Effector memory CD8-positive, alpha-beta T cell (primary cell): ENCODE measurements at places on chromosomes 16 and 17.

DNA sequence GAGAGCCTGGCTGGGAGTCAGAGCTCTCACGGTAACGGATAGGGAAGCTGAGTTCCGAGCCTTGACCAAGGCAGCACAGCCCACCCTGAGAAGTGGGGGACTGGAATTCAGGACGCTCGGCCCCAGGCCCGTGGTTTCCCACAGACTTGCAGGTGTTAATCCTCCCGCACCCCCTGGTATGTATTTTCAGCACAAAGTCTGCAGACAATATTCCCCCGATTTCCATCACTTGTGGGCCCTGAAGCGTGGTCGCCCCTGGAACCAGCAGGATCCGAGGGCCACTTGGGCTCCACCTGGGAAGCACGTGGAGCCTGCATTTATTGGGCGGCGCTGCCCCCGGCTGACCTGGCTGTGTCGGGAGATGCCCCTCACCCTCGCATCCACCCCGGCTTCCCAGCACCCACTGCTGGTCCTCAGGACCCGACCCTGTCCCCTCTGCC, 60.2 kb downstream of the WSB1 start:
- peaks cover 15% of the 10 kb centered on the region for H3K4me1 ChIP-seq
- no peak for DNase-seq
- peaks cover 5% of the 10 kb centered on the region for H3K36me3 ChIP-seq
- peak overlapping the region; percentile 96 for H3K27ac ChIP-seq
- no peaks in the 10 kb centered on the region for H3K27me3 ChIP-seq
- peak overlapping the region; percentile 69 for H3K4me3 ChIP-seq

- H3K27me3 ChIP-seq: no peaks in the 10 kb centered on the region
- no peaks in the 10 kb centered on the region for H3K4me1 ChIP-seq
- H3K27ac ChIP-seq: no peak overlapping the region
- H3K4me3 ChIP-seq: no peak overlapping the region
Observed at GRCh38 chr17:56987283-56987834, 9.4 kb downstream of the SCPEP1 start.

- peak overlapping the region; percentile 94 for H3K27ac ChIP-seq
- H3K36me3 ChIP-seq: peaks cover 69% of the 10 kb centered on the region
- peak; percentile 30 for DNase-seq
- H3K4me1 ChIP-seq: peaks cover 47% of the 10 kb centered on the region
Observed at GRCh38 chr17:80892900-80893603, 98.6 kb upstream of the CHMP6 start.

DNA sequence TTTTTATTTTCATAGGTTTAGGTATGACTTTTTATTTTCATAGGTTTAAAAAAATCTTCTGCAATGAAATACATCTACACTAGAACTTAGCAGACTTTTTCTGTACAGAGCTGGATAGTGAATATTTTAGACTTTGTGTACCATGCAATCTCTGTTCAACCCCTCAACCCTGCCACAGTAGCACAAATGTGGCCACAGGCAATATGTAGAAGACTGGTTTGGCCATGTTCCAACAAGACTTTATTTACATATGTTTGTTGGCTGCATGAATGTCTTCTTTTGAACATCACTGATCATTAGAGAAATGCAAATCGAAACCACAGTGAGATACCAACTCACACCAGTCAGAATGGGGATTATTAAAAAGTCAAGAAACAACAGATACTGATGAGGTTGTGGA, 229.2 kb downstream of the SHISA9 start:
- H3K36me3 ChIP-seq: no peaks in the 10 kb centered on the region
- no peaks in the 10 kb centered on the region for H3K27me3 ChIP-seq
- no peak overlapping the region for H3K4me3 ChIP-seq
- DNase-seq: no peak

GRCh38 chr16:66562986-66563385, 3.3 kb upstream of the CMTM1 start:
- H3K27ac ChIP-seq: peak overlapping the region; percentile 71
- H3K4me3 ChIP-seq: peak overlapping the region; percentile 41
- DNase-seq: no peak
- no peaks in the 10 kb centered on the region for H3K27me3 ChIP-seq

- peaks cover 21% of the 10 kb centered on the region for H3K36me3 ChIP-seq
- no peak overlapping the region for H3K4me3 ChIP-seq
- no peak overlapping the region for H3K27ac ChIP-seq
- no peaks in the 10 kb centered on the region for H3K27me3 ChIP-seq
- H3K4me1 ChIP-seq: peaks cover 9% of the 10 kb centered on the region
Observed at GRCh38 chr16:11030990-11031510, 86.7 kb downstream of the CLEC16A start.

- peaks cover 7% of the 10 kb centered on the region for H3K4me1 ChIP-seq
- H3K36me3 ChIP-seq: no peaks in the 10 kb centered on the region
- H3K27me3 ChIP-seq: peaks cover 53% of the 10 kb centered on the region
- peak; percentile 52 for DNase-seq
Observed at GRCh38 chr17:38667099-38667786, 7.5 kb downstream of the EPOP start.

DNA sequence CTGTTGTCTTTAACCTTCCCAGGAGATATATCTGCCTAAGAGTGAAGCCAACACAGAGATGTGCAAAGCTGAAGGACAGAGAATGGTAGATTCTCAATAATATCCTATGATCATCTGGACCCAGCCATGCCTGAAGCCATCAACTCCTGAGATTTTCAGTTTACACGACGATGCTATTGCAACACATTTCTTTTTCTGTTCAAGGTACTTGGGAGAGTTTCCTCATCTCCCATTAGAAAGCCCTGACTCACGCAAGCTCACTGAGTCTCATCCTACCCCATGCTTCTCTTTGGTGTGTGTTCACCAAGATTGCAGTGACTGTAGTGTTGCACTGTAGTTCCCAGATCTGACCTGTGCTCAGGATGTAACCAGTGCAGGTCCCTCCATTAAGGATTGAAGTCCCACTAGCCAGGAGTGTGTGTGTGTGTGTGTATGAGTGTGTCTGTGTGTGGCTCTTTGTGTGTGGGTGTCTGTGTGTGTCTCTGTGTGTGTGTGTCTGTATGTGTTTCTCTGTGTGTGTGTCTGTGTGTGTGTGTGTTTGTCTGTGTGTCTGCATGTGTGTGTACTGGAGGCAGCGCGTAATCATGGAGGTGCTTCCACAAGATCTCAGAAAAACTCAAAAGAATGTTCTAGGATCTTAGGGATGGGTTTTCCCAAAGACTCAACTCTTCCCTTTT, 15.5 kb downstream of the CES1 start:
- H3K4me3 ChIP-seq: no peak overlapping the region
- H3K27me3 ChIP-seq: peaks cover 53% of the 10 kb centered on the region
- H3K36me3 ChIP-seq: peaks cover 3% of the 10 kb centered on the region
- H3K4me1 ChIP-seq: no peaks in the 10 kb centered on the region

DNA sequence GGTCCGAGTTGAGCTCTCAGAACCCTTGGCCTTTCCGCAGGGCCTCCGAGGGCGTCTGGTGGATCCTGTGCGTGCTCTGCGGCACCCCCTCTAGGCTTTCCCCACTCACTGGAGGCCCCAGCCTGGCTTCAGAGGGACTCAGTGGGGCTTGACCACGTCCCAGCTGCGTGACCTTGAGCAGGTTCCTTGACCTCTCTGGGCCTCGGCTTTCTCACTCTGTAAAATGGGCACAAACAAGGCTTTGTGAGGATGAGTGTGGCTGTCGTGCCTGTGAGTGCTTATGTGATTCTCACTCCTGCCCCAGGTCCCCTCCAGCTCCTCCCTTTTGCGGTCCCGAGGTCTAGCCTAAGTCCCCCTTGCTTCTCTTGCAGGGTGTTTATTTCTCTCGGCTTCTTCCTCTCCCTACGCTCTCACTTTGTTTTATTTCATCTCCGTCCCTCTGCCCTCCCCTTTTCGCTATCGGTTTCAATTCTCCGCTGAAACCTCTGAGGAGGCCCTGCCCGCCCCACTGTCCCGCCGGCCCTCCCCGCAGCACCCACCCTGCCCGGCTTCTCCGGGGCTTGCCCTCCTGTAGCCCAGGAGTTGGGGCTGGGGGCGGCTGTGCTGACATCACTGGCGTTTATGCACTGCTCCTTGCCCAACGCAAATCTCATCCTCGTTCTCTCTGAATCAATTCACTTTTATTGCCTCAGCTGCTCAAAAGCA, 82.3 kb upstream of the CBX4 start:
- H3K27me3 ChIP-seq: peaks cover 14% of the 10 kb centered on the region
- no peaks in the 10 kb centered on the region for H3K36me3 ChIP-seq
- H3K4me1 ChIP-seq: peaks cover 5% of the 10 kb centered on the region
- H3K27ac ChIP-seq: peak overlapping the region; percentile 64
